NCI-H524 (cell line): ENCODE measurements at places on chromosomes 4 and X.

- no peak for DNase-seq
Measured at GRCh38 chr4:79425586-79425985, 17.6 kb upstream of the GK2 start.

DNA sequence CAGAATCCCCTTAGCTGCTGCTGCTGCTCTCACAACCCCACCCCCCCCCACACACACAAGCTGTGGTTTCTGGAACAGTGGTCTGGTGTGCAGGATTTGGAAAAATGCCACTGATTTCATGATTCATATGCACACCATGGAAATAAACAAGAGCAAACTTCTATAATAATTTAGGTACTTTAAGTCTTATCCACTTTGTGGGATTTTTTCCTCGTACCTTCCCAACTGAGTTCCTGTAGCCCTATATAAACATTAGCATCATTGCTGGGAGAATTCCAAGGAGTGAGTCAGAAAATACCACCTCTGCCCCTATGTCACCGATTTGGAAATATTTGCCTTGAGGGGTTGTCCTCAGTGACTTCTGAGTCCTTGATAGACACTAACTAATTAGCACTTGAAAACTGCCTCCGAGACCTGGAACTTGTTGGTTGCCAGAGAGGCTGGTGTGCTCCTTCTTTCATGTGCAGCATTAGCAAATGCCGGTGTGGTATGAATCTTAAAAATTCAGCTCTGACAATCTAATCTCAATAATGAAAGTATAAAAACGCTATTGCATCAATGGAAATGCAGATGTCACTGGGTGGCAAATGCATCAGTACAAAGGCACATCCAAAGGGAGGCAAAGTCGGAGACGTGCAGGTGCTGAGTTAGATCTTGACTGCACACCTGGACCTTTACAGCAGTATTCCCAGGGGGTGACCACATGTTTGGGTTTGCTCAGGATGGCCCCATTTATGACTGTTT lies 61.8 kb downstream of the CPE start:
- no peak for DNase-seq

- DNase-seq, result no peak
Measured at GRCh38 chrX:15694941-15695451, 30.4 kb upstream of the CLTRN start.

GRCh38 chr4:144351306-144351705 lies 210.8 kb upstream of the GYPA start:
- no peak for DNase-seq

- no peak for DNase-seq
Measured at GRCh38 chrX:14027511-14028019, 2.1 kb downstream of the GEMIN8 start.

DNA sequence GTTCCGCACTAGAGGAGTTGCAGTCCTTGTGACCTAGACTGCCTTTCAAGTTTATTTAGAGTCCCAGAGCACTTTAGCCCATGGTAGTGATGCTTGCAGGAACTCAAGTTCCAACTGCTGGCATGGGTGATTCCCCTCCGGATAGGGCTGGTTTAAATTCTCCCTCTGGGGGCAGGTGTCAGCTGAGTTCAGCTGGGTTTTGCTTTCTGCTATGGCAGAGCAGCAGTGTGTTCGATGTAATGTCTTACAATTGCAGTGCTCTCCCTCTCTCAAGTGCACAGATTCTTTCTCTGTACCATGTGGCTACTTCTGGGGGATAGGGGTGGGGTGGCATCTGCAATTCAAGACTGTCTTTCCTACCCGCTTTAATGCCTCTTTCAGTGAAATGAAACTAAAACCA lies 164.8 kb upstream of the ZIC3 start:
- no peak for DNase-seq

DNA sequence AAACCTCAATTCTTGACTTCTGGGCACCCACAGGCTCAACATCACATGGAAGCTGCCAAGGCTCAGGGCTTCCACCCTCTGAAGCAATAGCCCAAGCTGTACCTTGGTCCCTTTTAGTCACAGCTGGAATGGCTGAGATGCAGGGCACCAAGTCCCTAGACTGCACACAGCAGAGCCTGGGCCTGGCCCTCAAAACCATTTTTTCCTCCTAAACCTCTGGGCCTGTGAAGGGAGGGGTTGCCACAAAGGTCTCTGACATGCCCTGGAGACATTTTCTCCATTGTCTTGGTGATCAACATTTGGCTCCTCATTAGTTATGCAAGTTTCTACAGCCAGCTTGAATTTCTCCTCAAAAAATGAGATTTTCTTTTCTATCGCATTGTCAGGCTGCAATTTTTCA lies 382.7 kb upstream of the RASGEF1B start:
- DNase-seq, result no peak

DNA sequence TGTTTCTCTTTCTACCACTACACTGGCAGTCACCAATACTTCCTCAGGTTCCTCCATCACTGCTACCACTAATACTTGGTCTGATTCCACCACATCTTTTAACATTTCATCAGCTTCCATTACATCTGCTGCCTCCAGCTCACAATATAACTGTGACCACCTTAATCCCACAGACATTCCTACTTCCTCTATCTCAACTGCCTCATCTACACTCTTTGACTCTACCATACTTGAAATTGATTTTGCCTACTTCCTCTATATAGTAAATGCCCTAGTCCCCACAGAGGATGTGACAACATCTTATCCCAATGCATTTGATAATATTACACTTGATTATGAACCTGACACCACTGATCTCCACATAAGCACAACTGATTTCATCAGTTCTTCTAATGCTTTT lies 29.0 kb downstream of the OPRPN start:
- no peak for DNase-seq

GRCh38 chr4:159018062-159018629 lies 84.7 kb upstream of the RAPGEF2 start:
- no peak for DNase-seq

DNA sequence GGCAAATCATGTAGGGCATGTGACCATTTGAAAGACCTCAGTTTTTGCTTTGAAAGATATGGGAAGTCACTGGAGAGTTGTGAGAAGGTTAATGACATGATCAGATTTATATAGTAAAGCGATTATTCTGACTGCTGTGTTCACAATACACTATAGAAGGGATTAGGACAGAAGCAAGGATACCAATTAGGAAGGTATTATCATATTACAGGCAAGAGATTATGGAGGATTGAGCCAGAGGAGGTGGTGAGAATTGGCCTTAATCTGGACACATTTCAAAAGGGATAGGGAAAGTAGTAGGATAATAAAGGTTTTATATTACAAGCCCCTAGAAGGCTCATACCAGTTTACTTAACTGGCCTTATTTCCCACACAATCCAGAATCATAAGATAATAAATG lies 124.9 kb upstream of the POF1B start:
- peak; percentile 69 for DNase-seq

DNA sequence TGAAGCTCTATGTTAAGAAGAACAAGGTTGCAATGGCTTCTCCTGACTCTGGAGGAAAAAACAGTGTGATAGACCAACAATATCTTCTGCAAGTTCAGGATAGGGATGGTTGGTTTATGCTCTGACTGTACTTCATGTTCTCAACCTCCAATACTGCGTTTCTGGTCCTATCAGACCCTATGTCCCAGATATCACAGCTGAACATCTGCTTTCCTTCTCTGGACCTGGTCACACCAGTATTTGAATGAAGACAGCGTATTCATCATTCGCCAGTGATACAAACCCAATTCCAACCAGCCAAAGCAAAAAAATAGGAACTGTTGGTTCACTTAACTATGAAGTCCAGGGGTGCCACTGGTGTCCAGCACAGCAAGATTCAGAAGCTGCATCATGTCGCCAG lies 124.5 kb upstream of the KLF3 start:
- DNase-seq, result no peak

GRCh38 chr4:153221783-153222706 lies 17.8 kb downstream of the TRIM2 start:
- peak; percentile 63 for DNase-seq
